ENCODE measurements at places on chromosomes 1 and 21.

DNA sequence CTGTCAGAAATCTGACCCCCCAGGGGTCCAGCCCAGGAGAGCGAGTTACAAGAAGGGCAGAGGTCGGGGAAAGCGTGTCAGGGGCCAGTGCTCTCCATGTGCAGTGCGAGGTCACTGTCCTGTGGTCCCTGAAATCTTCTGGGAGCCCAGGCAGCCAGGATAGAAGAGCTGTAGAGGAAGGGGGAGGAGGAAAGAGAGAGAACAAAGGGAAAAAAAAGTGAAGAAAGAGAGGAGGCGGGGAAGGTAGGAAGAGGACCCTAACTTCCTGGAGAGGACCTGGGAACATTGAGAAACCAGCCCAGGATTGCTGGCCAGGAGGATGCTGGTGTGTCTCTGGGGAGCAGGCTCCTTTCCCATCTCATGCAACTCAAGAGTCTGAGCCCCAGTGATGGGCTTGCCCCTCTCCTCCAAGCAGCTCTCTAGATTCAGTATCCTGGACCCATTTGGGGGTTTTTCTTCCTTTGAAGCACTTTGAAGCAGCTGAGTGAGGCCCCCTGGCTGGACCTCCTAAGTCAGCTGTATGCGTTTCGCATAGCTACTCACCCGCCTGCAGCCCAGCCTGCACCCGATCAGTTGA is 6.8 kb upstream of the INAVA start:
- DNase-seq: no peak

DNA sequence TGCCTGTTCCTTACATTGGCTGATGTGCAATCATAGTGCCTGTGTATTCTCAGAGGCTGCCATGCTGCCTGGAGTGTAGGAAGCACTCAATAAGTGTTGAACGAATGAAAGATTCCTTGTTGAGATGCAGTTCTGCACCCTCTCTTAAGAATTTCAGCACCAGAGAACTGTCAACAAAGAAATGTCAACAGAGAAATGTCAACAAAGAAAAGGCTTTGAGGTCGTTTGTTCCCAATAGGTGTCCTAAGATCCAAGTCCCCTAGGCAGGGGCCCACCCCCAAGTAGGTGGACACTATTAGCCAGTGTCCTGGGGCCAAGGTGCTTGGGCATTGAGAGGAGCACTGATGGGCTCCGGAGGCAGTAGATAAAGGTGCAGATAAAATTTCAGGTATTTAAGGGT is 12.6 kb downstream of the KCND3 start:
- no peak for DNase-seq

DNA sequence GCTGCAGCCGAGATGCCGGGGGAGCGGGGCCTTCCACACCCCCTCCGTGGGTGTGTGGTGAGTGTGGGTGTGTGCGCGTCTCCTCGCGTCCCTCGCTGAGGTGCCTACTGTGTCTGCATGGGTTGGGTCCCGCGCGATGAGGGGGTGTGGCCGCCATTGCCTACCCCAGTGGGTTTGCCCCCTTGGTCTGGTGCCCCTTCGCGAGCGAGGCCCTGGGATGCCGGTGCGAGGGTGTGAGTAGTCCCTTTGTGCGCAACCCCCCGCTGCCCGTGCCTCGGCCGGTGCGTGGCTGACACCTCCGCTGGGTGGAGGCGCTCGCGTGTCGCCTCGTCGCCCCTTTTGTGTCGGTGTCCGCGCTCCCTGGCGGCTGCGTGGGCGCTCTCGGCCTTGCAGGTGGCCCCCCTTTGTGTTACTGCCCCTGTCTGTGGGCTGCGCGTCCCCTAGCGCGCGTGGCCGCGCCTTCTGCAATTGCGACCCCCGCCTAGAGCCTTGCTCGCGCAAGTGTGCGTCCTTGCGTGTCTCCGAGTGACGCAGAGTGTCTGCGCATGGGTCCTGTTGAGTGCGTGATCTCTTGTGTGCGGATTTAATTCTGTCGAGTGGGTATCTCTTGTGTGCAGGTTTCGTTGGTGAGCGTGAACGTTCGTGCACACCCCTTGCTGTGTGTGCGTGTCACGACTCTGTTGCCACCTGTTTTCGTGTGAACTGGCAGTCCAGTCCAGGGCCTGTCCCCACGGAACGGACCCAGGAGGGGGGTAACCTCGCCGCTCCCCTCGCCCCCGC is 553 bp downstream of the TTC3 start:
- DNase-seq: no peak

- no peak for DNase-seq
Measured at GRCh38 chr1:81213279-81213678, 587.5 kb upstream of the ADGRL2 start.

- DNase-seq: no peak
Measured at GRCh38 chr1:159248311-159248710, 43.6 kb downstream of the ACKR1 start.

DNA sequence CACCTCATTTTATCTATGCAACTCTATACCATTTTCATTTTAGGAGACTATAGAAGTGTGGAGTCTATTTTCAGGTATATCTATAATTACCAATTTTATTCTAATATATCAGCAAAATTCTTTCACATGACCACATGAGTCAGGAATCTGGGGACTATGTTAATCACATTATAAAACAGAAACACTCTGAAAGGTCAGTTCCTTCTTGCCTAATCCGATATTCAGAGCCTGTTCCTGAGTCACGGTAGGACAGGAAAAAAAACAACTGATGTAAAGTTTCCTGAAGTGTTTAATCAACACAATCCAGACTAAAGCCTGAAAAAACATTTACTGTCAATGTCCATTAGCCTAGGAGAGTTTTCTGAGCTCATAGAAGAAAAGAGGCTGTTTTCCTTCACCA is 1902.3 kb downstream of the NCAM2 start:
- DNase-seq: no peak

GRCh38 chr1:240706150-240706935 is 94.4 kb upstream of the GREM2 start:
- DNase-seq: peak; percentile 44

DNA sequence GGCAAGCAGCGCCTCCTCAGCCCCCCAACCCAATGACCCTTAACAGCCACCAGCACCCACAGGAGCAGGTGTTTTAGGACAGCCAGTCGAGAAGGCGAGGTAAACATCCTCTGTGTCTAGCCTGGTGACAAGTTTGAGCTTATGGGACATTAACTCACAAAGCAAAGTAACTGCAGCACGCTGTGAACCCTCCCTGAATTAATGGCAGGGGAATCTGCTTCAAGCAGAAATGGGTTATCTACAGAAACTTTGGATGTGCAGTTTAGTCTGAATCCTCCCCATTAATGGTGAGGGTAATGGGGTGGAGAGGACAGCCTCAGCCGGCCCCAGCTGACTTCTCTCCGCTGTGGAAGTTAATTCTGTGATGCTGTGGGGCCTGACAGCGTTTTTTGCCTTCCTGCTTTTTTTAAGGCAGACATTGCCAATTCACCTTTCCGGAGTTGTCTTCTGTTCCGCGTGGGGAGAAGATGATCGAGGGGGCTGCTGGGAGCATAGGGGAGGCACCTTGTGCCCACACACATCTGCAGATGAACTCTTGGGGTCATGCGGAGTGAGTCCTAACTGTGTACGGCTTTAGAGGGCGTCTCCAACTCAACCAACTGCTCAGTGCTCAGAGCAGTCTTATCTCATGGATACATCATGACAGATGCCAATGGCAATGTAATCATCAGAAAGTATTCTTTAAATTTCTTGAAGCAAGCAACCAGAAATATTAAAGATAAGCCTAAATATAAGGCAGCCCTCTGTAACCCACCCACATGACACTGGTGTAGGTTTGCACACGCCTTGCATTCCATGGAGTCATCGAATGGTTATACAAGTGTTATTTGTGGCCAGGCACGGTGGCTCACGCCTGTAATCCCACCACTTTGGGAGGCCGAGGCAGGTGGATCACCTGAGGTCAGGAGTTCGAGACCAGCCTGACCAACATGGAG is 41.0 kb downstream of the POFUT2 start:
- no peak for DNase-seq

GRCh38 chr1:204641455-204641854 is 44.1 kb downstream of the LRRN2 start:
- DNase-seq: no peak

DNA sequence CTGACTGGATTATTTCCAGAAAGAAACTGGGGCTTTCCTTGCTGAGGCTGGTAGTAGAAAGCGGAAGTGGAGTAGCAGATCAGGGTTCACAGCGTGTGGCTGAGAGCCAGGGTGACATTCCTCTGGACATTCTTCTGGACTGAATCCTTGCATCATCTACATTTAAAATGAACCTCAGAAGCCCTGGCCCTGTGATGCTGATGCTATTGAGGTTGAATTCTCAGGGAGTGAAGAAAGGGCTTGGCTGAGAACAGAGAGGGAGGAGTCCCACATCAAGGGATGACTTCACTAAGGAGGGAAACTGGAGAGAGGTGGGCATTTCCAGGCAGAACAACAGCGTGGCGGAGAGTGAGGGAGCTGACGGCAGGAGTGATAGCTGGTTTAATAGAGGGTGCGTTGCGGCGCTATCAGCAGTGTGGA is 102.3 kb upstream of the LMO4 start:
- DNase-seq: peak; percentile 69

- DNase-seq: no peak
Measured at GRCh38 chr1:61081686-61082310, 563 bp upstream of the NFIA start.

DNA sequence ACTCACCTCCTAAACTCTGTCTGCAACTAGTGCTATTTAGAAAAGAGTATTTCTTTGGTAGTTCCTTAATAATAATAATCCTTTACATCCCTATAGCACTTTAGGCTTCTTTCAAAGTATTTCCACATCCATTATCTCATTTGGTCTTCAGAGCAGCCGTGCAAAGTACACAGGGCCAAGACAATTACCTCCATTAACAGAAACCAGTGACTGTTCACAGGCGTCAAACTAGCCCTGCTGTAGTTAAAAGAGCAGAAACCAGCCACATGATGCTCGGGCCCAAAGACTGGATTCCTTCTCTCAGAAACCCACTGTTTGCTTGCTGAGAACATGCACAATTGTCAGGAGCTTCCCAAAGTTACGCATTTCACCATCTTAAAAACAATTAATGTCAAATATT is 396.0 kb upstream of the DAB1 start:
- no peak for DNase-seq

DNA sequence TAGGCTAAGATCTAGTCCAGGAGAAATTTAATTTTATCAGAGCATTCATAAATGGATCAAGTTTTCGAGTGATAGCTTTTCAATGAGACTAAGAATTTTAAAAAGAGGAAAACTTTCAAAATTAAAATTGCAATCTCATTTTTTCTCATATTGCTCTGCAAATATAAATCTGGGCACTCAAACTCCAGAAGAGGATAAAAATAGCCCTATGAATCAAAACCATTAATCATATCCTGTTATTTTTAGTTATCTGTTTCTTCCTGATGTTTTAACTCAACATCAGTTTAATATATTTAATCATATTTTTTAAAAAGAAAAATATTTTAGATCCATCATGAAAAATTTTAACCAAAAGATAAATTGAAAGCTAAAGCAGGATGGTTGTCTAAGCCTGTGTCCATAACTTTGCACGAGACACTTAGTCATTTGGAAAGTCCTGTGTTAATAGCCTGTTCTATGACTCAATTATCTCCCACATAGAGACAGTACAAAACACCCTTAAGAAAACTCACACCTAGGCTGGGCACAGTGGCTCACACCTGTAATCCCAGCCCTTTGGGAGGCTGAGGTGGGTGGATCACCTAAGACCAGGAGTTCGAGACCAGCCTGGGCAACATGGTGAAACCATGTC is 17.1 kb upstream of the PRRC2C start:
- no peak for DNase-seq

DNA sequence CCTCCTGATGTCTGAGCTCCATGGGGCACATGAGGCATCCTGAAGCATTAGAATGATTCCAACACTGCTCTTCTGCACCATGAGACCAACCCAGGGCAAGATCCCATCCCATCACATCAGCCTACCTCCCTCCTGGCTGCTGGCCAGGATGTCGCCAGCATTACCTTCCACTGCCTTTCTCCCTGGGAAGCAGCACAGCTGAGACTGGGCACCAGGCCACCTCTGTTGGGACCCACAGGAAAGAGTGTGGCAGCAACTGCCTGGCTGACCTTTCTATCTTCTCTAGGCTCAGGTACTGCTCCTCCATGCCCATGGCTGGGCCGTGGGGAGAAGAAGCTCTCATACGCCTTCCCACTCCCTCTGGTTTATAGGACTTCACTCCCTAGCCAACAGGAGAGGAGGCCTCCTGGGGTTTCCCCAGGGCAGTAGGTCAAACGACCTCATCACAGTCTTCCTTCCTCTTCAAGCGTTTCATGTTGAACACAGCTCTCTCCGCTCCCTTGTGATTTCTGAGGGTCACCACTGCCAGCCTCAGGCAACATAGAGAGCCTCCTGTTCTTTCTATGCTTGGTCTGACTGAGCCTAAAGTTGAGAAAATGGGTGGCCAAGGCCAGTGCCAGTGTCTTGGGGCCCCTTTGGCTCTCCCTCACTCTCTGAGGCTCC is 11.1 kb upstream of the RASSF5 start:
- no peak for DNase-seq

- DNase-seq: no peak
Measured at GRCh38 chr1:226457307-226457712, 49.4 kb upstream of the PARP1 start.

GRCh38 chr21:44709426-44710293 is 1.7 kb downstream of the TSPEAR start:
- no peak for DNase-seq

DNA sequence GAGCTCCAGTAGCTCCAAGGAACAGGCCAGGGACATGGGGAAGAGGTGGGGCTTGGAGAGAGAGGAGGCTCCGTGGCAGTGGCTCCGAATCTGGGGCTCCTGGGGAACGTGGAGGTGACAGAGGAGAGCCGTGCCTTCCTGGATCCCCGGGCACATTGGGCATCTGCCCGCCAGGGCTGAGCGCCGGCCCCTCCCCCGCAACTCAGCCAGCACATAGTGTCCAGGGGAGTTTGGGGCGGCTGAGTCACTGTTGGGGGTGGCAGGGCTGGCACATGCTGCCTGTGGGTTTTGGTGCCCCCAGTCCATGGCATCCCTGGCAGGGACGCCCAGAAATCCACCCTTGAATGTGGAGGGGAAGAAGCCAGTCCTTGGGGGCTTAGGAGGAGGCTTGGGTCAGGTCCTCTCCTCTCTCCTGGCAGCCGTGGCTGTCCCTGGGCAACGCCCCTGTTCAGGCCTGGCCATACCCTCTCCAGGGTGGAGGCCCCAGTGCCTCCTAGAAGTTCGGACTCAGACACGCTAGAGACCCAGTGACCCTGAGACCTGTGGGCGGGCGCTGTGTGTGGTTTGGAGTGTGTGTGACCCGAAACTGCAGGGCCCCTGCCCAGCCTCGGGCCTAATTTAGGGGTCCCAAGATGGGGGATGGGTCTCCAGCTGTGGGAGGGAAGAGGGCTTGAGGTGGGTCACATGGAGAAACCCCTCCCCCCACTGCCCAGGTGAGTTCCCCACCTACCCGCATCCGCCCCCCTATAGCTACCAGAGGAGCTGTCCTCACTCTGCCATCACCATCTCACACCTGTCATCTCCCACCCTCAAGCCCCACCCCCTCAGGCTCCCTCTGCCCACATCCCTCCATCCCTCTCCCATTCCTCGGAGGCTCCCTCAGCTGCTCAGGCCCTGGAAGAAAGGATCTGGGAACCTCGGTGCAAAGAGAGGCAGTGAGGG is 1.6 kb downstream of the HSPB7 start:
- DNase-seq: no peak
